ENCODE measurements at places on chromosomes 11 and 22. TPM values are rescaled to one million over a fixed set of nuclear protein-coding genes. Genes with fewer than 3 reads are reported as not detected.

Gene OR52H1
- polyA plus RNA-seq, result not detected

Gene USP28
- polyA plus RNA-seq, result 4.9 TPM

Gene MAPK8IP2
- polyA plus RNA-seq, result 5.1 TPM

Gene DMC1
- not detected for polyA plus RNA-seq

Gene CRYBB3
- not detected for polyA plus RNA-seq

Gene ZFPL1
- polyA plus RNA-seq, result 11.0 TPM

Gene NARS2
- 38.4 TPM for polyA plus RNA-seq

Gene GPHA2
- polyA plus RNA-seq, result not detected

Gene ZNRF3
- 2.2 TPM for polyA plus RNA-seq

Gene MS4A4A
- not detected for polyA plus RNA-seq

Gene IFITM10
- not detected for polyA plus RNA-seq

Gene PLEKHB1
- 18.4 TPM for polyA plus RNA-seq

Gene OOSP3
- not detected for polyA plus RNA-seq

Gene SCGB2A2
- not detected for polyA plus RNA-seq

Gene RCOR2
- not detected for polyA plus RNA-seq

Gene MAP6
- polyA plus RNA-seq, result 115 TPM

Gene SEPTIN5
- 10.5 TPM for polyA plus RNA-seq

Gene TMEM86A
- 0.09 TPM for polyA plus RNA-seq

Gene FDXACB1
- polyA plus RNA-seq, result 1.7 TPM

Measured in Purkinje cell (primary cell).